ENCODE measurements at places on chromosomes 3 and 15. TPM values are rescaled to one million over a fixed set of nuclear protein-coding genes. Genes with fewer than 3 reads are reported as not detected.

FBXO40 gene
- total RNA-seq: not detected

HDGFL3 gene
- 122 TPM for total RNA-seq

CSPG5 gene
- 102 TPM for total RNA-seq

HRH1 gene
- 1.9 TPM for total RNA-seq

IVD gene
- total RNA-seq: 37.2 TPM

FSIP1 gene
- total RNA-seq: 13.8 TPM

TRIM42 gene
- not detected for total RNA-seq

PLA2G4D gene
- total RNA-seq: not detected

SLC25A36 gene
- 266 TPM for total RNA-seq

MLH1 gene
- 76.1 TPM for total RNA-seq

IGF2BP2 gene
- 62.6 TPM for total RNA-seq

KY gene
- 0.94 TPM for total RNA-seq

B4GALT4 gene
- total RNA-seq: 14.7 TPM

FBXL22 gene
- total RNA-seq: 0.31 TPM

PARP15 gene
- total RNA-seq: under 0.01 TPM

STX19 gene
- not detected for total RNA-seq

IMPG2 gene
- total RNA-seq: 2.8 TPM

GOLGA6L1 gene
- not detected for total RNA-seq

LMAN1L gene
- total RNA-seq: not detected

DGKG gene
- 10.6 TPM for total RNA-seq

PBRM1 gene
- 279 TPM for total RNA-seq

KBTBD13 gene
- total RNA-seq: not detected

SLC6A11 gene
- total RNA-seq: 33.5 TPM

PTPN9 gene
- 32.2 TPM for total RNA-seq

ZCWPW2 gene
- total RNA-seq: 1.3 TPM

MRPS25 gene
- 47.9 TPM for total RNA-seq

SUSD5 gene
- total RNA-seq: 2.5 TPM

KCNAB1 gene
- total RNA-seq: 14.1 TPM

MORC1 gene
- total RNA-seq: not detected

AQR gene
- total RNA-seq: 55.7 TPM

GHSR gene
- not detected for total RNA-seq

TEX264 gene
- total RNA-seq: 14.1 TPM

C3orf85 gene
- not detected for total RNA-seq

FOXB1 gene
- total RNA-seq: not detected

P4HTM gene
- total RNA-seq: 78.3 TPM

ITIH4 gene
- total RNA-seq: 17.8 TPM

STXBP5L gene
- 27.2 TPM for total RNA-seq

UMPS gene
- 40.4 TPM for total RNA-seq

UBXN7 gene
- total RNA-seq: 70.1 TPM

CCDC80 gene
- total RNA-seq: 4.4 TPM

GAP43 gene
- total RNA-seq: 167 TPM

PAQR5 gene
- total RNA-seq: 0.31 TPM

SLC15A2 gene
- total RNA-seq: 9.4 TPM

ITIH3 gene
- not detected for total RNA-seq

A4GNT gene
- not detected for total RNA-seq

UNC45A gene
- 62.6 TPM for total RNA-seq

SCN11A gene
- 0.63 TPM for total RNA-seq

All from parietal lobe (tissue), 2 donors.